ENCODE measurements at places on chromosomes 16 and 17. TPM values are rescaled to one million over a fixed set of nuclear protein-coding genes. Genes with fewer than 3 reads are reported as not detected.

MTSS2 gene
- 34.9 TPM for total RNA-seq

GRCh38 chr17:33873201-33873617 is 381.9 kb upstream of the CCL2 start:
- H3K4me1 ChIP-seq = peaks cover 4% of the 10 kb centered on the region
- H3K36me3 ChIP-seq = peaks cover 17% of the 10 kb centered on the region
- H3K4me3 ChIP-seq = no peak overlapping the region

- peaks cover 17% of the 10 kb centered on the region for H3K36me3 ChIP-seq
- no peaks in the 10 kb centered on the region for H3K4me1 ChIP-seq
- no peak overlapping the region for H3K4me3 ChIP-seq
- no peak overlapping the region for H3K27ac ChIP-seq
- H3K27me3 ChIP-seq = no peaks in the 10 kb centered on the region
Observed at GRCh38 chr17:53321651-53322050, 501.1 kb upstream of the KIF2B start.

GRCh38 chr16:19481296-19481695 is 40.6 kb downstream of the GDE1 start:
- H3K36me3 ChIP-seq = 0 out of 2 replicates have a peak, but pooled peaks cover 5% of the 10 kb centered on the region
- 0 out of 2 replicates have a peak, but pooled peaks cover 11% of the 10 kb centered on the region for H3K4me1 ChIP-seq
- DNase-seq = no peak
- H3K27me3 ChIP-seq = 0 out of 2 replicates have a peak, but pooled peaks cover 6% of the 10 kb centered on the region
- no peak overlapping the region for H3K4me3 ChIP-seq

- peak; percentile 9 for DNase-seq
- no peaks in the 10 kb centered on the region for H3K27me3 ChIP-seq
- H3K27ac ChIP-seq = no peak overlapping the region
- no peaks in the 10 kb centered on the region for H3K36me3 ChIP-seq
Observed at GRCh38 chr16:85424260-85425073, 188.7 kb upstream of the GSE1 start.

Data from WTC11 (cell line).